ENCODE measurements at places on chromosomes 12 and 14.

DNA sequence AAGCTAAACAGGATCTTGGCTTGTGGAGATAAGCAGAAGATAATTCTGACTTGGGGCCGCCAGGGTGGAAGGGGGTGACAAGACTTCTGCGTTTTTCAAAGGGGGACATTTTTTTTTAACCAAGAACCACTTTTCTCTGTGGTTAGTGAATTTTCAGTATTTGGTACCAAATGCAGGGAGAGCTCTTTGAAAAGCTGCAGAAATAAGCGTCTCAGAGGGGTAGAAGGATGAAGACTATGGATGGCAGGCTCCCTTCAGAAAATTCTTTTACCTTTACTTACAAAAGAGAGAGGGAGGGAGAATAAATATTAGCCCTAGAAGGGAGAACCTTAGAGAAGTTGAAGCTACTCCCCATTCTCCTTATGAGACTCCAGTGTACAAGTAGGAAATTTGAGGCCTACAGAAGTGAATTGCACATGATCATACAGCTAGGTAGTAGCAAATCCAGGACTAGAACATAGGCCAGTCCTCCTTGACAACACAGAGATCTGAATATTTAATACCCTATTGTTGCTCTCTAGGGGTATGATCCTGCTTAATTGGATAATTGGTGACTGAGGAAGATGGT, 840 bp downstream of the MRPL52 start:
- DNase-seq: no peak

DNA sequence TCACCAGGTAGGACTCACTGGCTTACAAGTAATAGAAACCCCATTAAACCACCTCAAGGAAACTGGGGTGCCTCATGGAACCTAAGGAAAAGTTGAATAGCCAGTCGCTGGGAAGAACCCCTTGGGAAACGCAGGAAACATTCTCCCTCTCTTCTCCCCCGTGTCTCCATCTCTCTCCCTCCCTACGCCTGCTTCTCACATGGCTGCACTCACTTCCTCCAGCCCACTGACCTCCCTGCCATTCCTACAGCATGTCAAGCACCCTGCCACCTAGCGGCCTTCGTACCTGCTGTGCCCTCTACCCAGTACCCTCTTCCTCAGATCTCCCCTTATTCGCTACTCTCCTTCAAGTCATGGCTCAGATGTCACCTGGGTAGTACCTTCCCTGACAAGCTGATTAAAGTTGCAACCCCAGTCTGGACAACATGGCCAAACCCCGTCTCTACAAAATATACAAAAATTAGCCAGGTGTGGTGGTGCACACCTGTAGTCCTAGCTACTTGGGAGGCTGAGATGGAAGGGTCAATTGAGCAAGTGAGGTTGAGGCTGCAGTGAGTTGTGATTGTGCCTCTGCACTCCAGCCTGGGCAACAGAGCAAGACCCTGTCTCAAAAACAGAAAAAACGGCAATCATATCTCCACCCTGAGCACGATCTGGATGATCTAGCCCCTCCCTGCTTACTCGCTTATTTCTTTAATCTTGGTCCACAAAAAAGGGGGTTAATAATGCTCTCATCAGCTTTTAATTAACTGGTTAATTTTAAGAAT, 6.4 kb upstream of the DTX1 start:
- DNase-seq: no peak

DNA sequence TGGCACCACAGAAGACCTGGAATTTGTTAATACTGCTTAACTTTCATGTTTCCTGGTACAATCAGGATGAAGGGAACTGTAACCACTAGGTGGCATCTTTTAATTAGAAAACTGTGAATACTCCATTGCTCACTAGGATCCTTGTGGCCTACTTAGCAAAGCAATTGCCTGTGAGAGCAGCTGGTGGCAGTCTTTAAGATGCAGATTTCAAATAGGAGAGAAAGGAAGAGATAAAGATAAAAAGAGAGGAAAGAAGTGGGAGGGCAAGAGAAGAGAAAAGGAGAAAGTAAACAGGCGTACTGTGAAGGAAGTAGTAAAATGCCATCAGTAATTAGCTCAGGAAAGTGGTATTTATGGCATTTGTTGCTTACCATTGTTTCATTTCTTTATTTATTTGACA, 114.5 kb downstream of the RAD51B start:
- DNase-seq: no peak

- no peak for DNase-seq
These were observed 59.4 kb downstream of the TSPAN11 start for GRCh38 chr12:30985814-30986452.

GRCh38 chr12:99600388-99600787, 47.2 kb upstream of the GARIN6 start:
- DNase-seq: no peak

DNA sequence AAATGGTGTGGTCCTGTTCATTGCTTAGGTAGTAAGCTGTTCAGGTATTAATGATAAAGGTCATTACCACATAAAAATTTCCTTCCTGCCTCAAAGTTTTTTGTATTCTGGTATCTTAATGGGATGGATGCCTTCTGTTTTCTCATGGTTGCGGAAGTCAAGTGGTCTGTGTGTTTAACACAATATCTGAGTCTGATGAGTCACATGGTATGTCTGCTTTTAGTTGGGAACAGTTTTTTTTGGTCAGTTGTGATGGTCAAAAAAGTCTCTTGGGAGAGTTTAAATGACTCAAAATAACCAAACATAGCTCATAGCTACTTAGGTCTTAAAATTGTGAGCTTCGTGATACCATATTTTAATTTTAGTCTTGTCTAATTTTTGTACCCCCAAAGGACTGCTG, 40.7 kb downstream of the STK38L start:
- DNase-seq: no peak

GRCh38 chr12:125633686-125634085, 568.5 kb downstream of the AACS start:
- DNase-seq: no peak

- DNase-seq: no peak
These were observed 243.4 kb upstream of the PELI2 start for GRCh38 chr14:55874785-55875184.
